ENCODE measurements at places on chromosomes 5 and 9.

DNA sequence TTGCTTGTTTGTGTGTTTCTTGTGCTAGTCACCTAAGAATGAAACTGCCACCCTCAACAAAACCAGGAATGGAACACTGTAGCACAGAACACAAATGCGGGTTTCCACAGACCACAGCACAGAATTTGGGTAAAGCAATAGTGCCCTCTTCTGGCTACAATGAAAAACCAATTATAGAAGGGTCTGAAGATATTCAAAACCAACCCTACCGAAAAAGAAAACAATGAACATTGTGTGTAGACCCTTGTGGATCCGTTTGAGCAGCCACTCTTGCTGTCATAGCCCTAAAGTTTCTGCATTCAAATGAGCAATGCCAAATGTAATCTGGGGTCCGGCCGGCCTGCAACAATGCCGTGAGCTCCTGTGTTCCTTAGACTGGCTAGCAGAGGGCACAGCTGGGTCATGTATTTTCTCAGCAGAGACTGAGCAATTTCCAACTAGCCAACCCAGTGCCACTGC lies 8.3 kb upstream of the ENC1 start:
- peak; percentile 50 for DNase-seq

GRCh38 chr9:85522459-85523092 lies 219.2 kb downstream of the AGTPBP1 start:
- peak; percentile 44 for DNase-seq

GRCh38 chr5:89187883-89188465 lies 305.0 kb upstream of the MEF2C start:
- DNase-seq: no peak

- no peak for DNase-seq
Observed at GRCh38 chr9:89608641-89609335, 4.0 kb downstream of the GADD45G start.

- no peak for DNase-seq
Observed at GRCh38 chr5:151718153-151718552, 31.4 kb upstream of the SPARC start.

Measured in left renal pelvis (tissue), 4 donors.